ENCODE measurements at places on chromosomes 1 and 21.

GRCh38 chr1:42259739-42260064, 75.3 kb downstream of the FOXJ3 start:
- DNase-seq: no peak

- no peak for DNase-seq
Observed at GRCh38 chr1:229155472-229155871, 115.4 kb upstream of the RAB4A start.

- DNase-seq: no peak
Observed at GRCh38 chr1:113759333-113760101, at the start of gene PHTF1. PHTF1 (minus strand) TSS chr1:113759486; CDS start chr1:113758703, 783 bp downstream.

- no peak for DNase-seq
Observed at GRCh38 chr1:244962130-244962529, 97.8 kb upstream of the HNRNPU start.

DNA sequence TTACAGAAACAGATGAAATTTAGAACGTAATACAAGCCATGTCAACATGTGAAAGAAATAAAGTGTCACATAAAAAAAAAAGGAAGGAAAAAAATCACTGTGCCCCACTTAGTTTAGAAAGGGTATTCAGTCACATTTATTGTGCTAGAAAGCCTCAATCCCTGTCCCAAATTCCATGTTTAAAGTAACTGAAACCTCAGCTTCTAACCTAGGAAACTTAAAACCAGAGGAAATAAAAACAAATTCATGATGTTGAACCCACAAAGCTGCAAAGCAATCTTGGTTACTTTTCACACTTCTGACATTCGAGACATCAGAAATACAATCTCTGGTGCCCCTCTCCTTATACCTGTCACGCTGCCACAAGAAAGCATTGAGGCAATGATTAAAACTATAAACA, 101.8 kb downstream of the NBPF12 start:
- DNase-seq: no peak

DNA sequence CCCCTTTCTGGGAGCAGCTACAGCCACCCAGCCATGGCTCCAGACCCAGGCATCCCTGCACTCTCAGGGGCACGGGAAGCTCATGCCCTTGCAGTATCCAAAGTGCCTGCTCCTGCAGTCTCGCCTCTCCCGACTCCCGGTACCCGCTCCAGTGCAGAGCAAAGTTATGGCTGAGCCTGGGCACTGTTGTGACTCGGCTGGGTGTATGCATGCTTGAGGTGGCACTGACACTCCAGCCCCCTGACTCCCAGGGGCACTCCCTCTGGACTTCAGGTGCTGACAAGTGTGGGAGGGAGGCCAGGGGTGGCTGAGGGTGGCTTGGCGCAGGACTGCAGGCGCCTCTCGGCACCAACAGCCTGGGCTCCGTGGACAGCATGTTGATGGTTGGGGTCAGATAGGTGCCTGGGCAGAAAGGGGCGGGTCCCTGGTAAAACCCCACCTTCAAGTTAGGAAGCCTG, 580.1 kb upstream of the ADGRL2 start:
- DNase-seq: no peak

DNA sequence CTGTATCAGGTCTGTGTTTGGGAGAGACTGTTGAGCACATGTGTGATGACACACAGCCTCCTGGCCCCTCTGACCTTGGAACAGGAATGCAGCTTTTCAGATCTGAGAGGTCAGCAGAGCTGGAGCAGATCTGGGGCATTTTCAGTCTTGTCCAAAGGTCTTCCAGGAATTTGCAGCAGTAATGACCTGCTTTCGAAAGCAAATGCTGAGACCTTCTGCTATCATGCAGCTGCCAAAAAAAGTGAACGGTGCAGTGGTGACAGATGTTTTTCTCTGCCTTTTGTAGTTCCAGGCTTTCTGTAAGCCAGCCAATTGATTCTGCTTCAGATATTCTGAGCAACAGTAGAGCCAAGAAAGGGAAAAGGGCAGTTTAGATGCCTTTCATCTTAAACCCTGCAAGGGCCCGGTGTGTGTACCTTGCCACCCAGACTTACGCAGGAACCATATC, 137.8 kb upstream of the COA6 start:
- no peak for DNase-seq

DNA sequence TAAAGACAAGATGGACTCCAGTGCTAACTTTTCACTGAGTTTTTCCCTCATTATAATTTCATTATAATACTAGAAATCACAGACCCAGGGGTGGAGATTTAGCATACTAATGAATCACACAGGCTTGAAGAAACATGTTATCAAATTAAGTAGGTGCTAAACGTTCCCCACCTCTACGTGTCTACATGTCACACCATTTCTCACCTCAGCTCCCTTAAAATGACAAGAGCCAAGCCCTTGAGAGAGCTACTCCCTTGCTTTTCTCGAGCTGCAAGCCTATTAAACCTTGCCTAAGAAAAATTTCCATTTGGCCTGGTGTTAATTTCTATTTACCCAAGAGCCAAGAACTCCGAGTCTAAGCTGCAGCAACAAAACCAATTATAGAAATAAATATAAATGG, 396.3 kb upstream of the NEGR1 start:
- DNase-seq: no peak

- no peak for DNase-seq
Observed at GRCh38 chr21:33113131-33113530, 43.2 kb downstream of the OLIG1 start.

GRCh38 chr1:175840787-175841186, 97.4 kb upstream of the TNR start:
- DNase-seq: no peak

DNA sequence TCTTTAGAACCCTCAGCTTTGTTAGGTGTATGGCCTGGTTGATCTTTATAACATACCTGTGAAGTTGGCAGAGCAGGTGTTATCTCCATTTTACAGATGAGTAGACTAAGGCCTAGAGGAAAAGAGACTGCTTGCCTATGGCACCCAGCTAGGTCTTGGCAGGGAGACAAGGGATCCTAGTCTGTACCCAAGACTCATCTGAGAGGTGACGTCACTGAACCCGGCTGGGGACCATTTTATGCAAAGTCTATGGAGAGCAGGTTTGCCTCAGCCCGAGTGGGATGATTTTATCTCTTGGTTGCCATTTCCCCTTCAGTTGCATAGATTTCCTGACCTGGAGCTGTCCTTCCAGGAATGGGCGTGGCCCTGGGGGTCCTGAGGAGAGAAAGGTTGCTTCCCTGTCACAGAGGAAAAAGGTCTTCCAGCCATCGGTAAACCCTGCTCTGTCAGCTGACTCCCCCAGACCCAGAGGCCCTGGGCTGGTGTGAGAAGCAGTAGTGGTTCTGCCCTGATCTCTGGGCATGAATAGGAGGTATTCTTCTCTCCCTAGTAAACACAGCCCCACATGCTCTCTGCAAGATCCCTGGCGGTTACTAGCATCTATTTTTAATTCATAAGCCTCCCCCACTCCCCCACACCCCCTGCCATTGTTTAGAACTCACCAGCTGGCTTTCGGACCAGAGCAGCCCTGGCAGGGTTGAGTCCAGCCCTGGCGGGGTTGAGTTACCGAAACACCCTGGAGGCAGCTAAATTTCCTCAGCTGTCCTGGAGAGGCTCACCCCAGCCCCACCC, 19.6 kb downstream of the TMCC2 start:
- no peak for DNase-seq

DNA sequence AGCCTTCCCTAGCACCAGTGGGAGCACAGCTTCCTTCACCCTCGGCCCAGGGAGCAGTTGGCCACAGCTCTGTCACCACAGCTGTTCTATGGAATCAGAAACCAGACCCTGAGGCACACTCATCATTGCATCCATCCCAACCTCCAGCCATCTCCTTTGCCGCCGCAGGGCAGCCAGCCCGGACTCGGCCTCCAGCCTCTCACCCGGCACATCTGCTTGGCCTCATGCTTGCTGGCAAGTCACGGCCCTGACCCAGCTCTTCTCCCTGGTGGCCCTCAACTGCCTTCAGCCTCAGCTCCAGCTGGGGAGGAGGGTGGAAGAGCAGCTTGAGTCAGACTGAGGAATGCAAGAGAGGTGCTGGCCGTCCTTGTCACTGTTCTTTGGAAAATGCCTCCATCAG, 59.8 kb downstream of the TOR1AIP2 start:
- DNase-seq: no peak

DNA sequence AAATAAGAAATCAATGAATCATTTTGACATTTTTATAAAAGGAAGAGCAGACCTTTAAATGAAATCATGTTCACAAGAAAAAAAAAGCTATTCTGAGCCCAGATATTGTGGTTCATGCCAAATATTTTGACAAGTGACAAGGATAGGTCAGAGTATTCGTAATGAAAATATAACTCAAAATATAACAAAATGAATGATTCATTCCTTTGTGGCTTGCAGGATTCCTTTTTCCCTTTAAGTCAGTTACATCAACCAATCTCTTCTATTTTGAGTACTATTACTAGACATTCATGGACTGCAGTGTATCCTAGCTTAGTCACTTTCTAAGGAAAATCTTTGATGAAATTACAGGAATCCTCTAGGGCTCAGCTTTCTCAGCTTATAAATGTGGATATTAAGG, 188.7 kb downstream of the COL11A1 start:
- DNase-seq: peak; percentile 28

Data from AG04449 (cell line).